Activated CD4-positive, alpha-beta T cell treated with anti-CD3 and anti-CD28 coated beads, Interleukin-2, Interleukin-4, amounts not matched to agents 100 ng/mL and 50 ng/mL, durations not matched to agents 16 hours and 8 hours (primary cell): ENCODE measurements at places on chromosomes 6 and 20.

GRCh38 chr6:13229205-13230085, 98.9 kb downstream of the TBC1D7 start:
- peak; percentile 36 for DNase-seq

DNA sequence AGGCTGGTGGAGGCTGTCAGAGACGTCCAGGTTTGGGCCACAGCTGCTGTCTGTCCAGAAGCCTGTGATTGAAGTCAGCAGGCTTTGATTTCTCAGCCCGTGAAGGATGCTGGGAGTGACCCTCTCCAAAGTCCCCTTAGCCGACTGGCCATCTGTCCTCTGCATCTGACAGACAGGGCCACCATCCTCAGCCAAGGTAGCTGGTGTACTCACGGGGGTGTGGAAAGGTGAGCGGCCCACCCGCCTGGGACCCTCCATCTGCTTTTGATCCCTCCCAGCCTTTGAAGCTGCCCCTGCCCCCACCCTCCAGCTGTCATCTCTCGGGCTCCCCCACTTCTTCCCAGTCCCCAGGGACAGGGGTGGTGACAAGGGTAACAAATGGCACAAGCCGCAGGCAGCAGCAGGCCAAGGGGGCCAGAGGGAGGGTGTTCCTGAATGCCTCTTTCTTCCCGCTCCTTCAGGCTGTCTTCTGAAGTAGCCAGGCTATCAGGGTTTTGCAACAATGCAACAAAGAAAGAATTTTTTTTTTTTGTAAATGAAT, 84.4 kb downstream of the EYA2 start:
- DNase-seq: no peak

- DNase-seq: no peak
These were observed 9.2 kb upstream of the ZNF318 start for GRCh38 chr6:43378631-43379030.

GRCh38 chr6:166007349-166008263, 160.0 kb downstream of the TBXT start:
- DNase-seq: no peak

GRCh38 chr6:161481786-161482516, 208.1 kb upstream of the AGPAT4 start:
- DNase-seq: no peak

GRCh38 chr6:22083119-22083518, 213.7 kb downstream of the PRL start:
- no peak for DNase-seq

DNA sequence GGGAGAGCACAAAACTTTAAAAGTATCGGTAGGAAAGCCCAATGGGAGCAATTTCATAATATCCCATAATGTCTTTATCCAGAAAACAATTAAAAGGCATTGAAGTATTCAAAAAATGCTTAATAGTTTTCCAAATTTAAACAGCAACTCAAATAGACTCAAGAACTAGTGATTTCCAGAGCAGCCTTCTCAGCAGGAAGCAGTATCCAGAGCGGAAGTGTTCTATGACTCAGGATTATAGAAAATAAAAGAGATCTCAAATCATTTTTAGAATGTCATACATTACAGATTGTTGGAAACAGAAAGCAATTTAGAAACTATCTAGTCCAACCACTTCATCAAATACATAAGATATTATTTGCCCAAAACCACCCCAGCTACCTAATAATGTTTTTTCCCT, 79.3 kb downstream of the COL12A1 start:
- DNase-seq: no peak

DNA sequence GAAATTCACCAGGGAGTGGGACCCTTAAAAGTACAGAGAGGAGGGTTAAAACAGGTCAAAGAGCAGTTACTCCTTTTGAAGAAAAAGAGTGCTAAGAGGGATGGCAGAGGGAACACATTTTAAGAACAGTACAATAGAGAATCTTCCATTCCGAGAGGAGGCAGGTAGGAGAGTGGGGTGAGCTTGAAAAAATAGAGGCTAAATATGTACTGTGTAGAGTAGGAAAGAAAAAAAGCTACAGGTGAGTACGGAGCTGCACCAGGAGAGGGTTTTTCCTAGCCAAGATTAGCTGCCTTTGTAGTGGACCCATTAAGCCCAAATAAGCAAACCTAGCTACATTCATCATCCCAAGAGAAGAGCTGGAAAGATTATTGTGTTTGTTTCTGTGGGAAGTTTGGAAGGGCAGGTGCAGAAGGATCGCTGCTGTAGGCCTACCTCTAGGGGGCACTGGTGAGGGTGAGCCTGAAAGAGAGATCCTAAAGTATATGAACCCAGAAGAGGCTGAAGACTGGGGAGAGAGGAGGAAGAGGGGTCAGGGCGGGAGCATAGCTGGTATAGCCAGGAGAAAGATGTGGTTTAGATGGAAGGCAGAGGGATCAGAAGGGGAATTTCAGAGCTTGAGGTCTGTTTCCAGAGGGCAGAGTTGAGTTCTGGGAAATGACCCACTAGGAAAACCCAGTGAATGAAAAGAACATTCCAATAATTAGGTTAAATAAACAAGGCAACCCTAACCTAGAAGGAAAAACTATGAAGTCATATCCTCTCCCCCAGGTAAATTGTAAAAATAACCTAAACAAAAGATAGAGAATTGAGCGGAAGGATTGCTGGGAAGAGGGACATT, 50.2 kb upstream of the HINT3 start:
- peak; percentile 38 for DNase-seq

DNA sequence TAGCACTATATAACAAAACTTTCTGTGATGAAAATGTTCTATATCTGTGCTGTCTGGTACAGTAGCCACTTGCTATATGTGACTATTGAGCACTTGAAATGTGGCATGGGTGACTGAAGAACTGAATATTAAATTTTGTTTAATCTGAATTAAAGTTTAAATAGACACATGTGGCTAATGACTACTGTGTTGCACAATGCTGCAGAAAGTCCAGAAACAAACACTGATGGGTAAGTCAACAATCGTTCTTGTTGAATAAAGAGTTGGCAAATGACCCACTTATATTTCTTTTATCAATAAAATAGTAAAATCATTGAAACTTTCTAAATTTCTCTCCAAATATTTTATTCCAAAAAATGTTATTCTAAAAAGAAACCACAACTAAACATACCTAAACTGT, 81.8 kb downstream of the PROKR2 start:
- no peak for DNase-seq

DNA sequence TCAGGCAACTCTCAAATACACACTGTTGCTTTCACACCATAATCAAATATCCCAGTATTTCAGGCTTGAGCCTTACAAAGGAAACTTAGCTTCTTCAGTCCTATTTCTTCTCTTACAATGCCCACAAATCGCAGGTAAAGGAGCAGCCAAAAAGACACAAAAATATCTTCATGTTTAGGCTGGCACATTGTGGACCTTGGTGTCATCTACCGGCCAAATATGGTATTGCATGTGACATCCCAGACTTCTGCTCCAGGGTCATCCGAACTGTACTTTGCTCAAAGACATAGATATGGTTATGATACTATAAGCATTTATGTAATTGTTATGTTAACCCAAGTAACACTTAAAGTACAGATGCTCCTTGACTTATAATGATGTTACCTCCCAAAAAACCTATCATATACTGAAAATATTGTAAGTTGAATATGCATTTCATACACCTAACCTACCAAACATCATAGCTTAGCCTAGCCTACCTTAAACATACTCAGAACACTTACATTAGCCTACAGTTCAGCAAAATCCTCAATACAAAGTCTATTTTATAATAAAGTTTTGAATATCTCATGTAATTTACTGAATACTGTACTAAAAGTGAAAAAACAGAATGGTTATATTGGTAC, 4.6 kb downstream of the OR2H2 start:
- peak; percentile 62 for DNase-seq

DNA sequence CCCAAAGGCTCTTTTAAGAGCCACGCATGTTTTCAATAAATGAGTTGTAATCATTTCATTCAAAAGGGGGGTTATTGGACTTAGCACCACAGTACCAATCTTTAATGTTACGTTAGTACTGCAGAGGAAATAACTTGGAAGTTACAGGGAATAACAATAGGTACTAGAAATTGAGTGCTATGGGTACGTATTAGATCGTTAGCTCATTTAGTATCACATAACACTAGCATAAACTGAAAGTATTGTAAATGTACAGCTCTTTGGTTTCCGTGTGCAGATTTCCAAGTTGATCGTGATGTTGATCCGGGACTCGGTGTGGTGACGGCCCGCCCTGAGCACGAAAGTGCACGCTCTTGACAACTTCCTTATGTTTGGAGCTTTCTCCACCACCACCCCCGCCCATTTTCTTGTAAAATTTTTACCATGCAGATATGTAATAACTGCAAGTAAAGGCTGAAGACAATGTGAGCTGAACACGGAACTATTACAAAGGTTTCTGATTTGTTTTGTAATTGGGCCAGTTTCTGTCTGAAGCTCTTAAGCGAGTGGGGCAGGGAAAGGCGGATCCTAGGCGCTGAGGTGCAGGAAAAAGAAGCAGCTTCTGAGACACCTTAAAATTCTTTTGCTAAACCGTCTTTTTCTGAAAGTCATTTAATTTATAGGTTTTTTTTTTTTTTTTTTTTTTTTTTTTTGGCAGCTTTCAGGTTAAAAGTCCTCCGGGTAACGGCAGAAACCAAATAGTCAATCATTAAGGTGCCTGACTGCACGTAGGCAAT, 71.5 kb downstream of the HFE start:
- DNase-seq: peak; percentile 71

GRCh38 chr6:52536424-52536916, 40.4 kb downstream of the TRAM2 start:
- DNase-seq: peak; percentile 30

DNA sequence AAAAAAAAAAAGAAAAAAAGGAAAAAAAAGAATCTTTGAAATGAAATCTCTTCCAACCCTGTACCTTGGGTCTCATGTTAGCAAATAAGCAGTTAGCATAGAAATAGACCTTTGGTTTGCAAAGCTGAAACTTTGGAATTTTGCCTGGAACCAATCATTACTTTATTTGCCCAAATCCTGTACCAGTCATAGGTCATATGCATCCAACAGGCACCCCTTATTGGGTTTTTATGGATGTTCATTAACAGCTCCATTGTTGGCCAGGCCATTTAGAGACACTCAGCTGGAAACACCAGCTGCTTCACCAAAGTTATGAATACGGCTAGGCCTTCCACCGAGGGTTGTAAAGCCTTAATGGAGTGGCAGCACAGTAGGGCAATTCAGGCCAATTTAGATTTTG, 53.0 kb downstream of the ALDH8A1 start:
- DNase-seq: no peak

GRCh38 chr6:23371132-23371915, 754.7 kb upstream of the NRSN1 start:
- DNase-seq: no peak

- DNase-seq: no peak
These were observed 38.5 kb upstream of the TGM6 start for GRCh38 chr20:2342243-2342642.

DNA sequence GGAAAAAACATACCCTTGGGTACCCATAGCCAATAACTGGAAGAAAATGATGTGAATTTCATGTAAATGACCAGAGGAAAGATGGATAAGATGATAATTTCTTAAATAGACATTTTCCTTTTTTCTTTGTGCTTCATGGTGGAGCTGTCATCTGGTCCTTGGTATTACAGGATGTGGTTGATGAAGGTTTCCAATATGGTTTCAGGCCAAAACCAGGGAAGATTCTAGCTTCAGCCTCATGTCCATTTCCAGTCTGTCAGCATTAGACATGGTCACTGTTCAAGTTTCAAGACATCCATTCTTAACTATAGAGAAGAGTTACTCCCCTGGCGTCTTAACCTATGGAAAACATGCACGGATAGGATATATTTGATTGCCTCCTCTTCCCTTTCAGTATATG, 63.6 kb downstream of the SSR1 start:
- no peak for DNase-seq

- no peak for DNase-seq
These were observed 153.2 kb downstream of the CDKAL1 start for GRCh38 chr6:20687494-20687893.

DNA sequence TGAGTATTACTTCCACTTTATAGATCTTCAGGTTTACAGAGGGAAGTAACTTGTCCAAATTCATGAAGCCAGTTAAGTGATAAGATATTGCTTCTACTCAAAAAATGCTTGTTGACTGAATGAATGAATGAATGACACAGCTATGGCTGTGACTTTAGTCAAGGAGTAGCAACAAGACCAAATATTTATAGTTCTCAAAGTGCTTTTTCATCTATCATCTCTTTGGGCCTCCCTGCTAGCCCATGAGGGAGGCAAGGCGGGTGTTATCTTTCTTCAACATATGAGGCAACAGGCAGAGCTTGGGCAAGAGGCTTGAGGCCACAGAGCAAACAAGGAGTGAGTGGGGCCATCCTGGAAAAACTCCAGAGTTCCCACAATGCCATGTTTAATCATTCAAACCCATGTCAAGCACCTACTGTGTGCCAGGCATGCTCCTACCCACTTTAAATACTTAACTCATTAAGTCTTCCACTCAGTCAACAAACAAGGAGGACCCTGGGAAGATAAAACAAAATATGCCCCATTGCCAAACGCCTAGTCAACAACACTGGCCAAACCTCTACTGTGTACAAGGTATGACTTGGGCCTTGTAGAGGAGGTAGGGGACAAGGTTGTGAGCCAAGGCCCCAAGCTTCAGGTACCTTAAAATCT, 15.9 kb downstream of the BCL2L1 start:
- no peak for DNase-seq

- peak; percentile 39 for DNase-seq
These were observed 33.7 kb upstream of the IYD start for GRCh38 chr6:150334790-150335783.

GRCh38 chr20:61254881-61255626, 3.0 kb downstream of the CDH4 start:
- no peak for DNase-seq

- DNase-seq: peak; percentile 66
These were observed 21.1 kb downstream of the SESN1 start for GRCh38 chr6:109073344-109074132.

DNA sequence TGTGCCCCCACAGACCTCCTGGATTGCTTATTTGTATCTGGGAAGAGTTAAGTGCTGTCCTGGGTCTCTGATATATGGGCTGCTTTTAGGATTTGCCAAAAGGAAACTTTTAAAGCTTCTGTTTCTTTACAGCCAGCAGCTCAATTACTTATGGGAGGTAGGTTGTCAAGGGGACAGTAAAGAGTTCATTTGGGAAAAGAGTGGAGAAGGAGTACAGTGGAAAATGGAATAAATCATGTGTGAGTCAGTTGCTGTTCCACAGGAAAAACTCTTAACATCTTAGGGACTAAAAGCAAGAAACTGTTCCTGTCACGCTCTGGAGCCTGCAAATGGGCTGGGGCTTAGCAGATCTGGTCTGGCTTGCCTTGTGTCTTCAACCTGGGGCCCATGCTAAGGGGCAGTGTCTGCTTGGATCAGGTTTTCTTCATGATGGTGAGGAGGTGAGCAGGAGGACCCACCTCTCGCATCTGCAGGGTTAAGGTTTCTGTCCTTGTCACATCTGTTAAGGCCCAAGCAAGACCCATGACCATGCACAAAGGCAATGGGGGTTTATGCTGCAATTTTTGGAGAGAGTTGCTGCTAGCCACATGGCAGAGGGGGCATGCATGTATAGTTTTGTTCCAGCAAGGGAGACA, 8.7 kb upstream of the CST1 start:
- no peak for DNase-seq

DNA sequence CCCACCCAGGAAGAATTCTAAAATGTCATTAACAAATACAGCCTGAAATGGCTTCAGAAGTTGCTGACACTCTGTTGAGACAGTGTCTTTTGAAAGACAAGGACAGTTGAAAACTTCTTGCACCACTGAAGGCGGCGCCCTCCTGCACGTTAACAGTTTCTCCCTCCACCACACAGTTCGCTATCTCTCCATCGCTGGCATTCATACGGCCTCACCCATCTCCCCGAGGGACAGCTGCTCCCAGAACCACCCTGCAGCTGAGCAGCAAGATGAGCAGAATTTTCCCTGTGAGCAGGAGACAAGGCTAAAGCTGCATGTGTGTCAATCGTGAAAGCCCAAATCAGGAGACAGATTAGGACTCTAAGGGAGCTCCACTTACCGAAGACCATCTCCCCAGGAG, 113.3 kb downstream of the LY86 start:
- DNase-seq: no peak
